ENCODE measurements at places on chromosomes 2 and 18. TPM values are rescaled to one million over a fixed set of nuclear protein-coding genes. Genes with fewer than 3 reads are reported as not detected.

The NEU2 gene
- total RNA-seq: not detected

The MPPE1 gene
- total RNA-seq: 61.9 TPM

The KCNK3 gene
- not detected for total RNA-seq

The ASXL2 gene
- 48.7 TPM for total RNA-seq

The CRYGC gene
- total RNA-seq: not detected

The FAM110C gene
- 0.16 TPM for total RNA-seq

The RIT2 gene
- total RNA-seq: not detected

The EVX2 gene
- not detected for total RNA-seq

The SULT1C2 gene
- not detected for total RNA-seq

The KCNS3 gene
- not detected for total RNA-seq

The PLEK gene
- 1.5 TPM for total RNA-seq

The CTAGE1 gene
- total RNA-seq: not detected

The MERTK gene
- total RNA-seq: 0.77 TPM

The C2orf72 gene
- not detected for total RNA-seq

The ACMSD gene
- not detected for total RNA-seq

The ANKRD30B gene
- not detected for total RNA-seq

The TPO gene
- not detected for total RNA-seq

The FEV gene
- not detected for total RNA-seq

The PTPRN gene
- total RNA-seq: not detected

The GKN2 gene
- total RNA-seq: not detected

The MROH2A gene
- not detected for total RNA-seq

The APCDD1 gene
- 0.81 TPM for total RNA-seq

The ATP6V1B1 gene
- total RNA-seq: not detected

The SULT1C4 gene
- not detected for total RNA-seq

The DDX1 gene
- total RNA-seq: 71.5 TPM

The CRYBA2 gene
- total RNA-seq: not detected

The NEB gene
- 1.2 TPM for total RNA-seq

The LDAH gene
- 29.8 TPM for total RNA-seq

The ZNF521 gene
- 4.4 TPM for total RNA-seq

The SNED1 gene
- total RNA-seq: 60.7 TPM

The ELMOD3 gene
- total RNA-seq: 21.7 TPM

The G6PC2 gene
- not detected for total RNA-seq

The ABCB6 gene
- total RNA-seq: 8.3 TPM

The CEBPZOS gene
- total RNA-seq: 47.1 TPM

The NAB1 gene
- total RNA-seq: 21.1 TPM

The FZD7 gene
- total RNA-seq: 0.27 TPM

Data from naive thymus-derived CD4-positive, alpha-beta T cell (primary cell).